ENCODE measurements at places on chromosomes 1 and 21.

DNA sequence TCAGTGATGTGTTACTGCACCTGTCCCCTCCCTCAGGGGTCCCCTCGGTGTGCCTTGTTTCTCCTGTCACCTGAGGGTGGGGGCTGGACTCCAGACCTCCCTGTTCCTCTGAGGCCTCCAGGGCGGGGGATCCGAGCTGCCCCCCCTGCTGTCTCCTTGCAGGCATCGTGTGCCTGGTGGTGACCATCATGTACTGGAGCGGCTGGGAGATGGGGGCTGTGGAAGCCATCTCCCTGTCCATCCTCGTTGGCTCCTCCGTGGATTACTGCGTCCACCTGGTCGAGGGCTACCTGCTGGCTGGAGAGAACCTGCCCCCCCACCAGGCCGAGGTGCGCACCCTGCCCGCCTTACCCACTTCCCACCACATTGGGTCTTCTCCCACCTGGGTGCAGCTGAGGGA is 56.4 kb downstream of the DISP3 start:
- no peak for DNase-seq

- DNase-seq, result no peak
Measured at GRCh38 chr1:11357276-11357675, 84.3 kb downstream of the UBIAD1 start.

DNA sequence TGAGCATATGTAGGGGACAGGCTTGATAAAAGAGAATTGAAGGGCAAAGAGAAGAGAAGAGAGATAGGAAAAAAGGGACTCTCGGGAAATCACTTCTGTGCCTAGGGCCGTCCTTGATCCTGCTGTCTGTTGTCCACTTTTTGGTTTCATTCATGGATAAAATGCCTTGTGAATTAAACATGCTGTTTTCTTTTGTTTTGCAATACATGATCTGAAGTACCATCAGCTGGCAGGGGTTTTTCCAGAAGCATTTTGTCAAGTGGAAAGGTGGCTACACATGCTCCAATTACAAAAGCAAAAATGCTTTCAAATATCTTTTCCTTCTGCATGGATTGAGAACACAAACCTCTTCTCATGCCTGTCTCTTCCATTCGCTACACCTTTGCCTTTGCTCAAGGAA is 361.7 kb downstream of the PDE4B start:
- DNase-seq, result no peak

DNA sequence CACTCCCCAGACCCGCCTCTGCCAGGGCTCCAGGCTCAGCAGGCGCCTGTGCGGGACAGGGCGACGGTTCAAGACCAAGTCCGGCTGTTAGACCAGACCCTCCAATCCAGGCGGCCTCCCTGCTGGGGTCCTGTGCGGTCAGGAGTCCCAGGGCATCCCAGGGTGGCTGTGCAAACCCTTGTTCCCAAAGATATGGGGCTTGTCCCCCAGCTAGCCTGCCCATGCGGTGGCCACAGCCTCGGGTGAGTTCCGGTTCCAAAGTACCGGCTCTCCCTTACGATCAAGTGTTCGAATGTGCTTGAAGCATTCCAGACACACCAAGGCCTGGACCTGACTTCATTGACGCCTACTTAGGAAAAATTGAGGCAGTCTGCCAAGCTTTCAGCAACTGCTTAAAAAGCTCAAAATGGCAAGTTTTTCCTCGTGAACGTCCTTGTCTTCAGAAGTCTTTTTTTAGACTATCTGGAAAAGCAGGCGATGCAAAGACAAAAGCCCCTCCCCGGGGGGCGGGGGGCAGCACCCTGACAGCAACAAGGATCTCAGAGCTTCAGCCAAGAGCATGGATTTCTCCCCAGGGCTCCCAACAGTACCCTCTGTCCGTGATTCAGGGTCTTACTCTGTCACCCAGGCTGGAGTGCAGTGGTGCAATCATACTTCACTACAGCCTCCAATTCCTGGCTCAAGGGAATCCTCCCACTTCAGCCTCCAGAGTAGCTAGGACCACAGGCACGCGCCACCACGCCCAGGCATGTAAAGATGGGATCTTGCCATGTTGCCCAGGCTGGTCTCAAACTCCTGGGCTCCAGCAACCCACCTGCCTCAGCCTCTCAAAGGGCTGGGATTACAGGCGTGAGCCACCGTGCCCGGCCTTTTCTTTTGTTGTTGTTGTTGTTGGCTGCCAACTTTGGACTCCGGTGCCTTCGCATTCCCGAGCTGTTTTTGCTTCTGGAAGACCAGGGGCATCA is 2.3 kb downstream of the FAAP20 start:
- DNase-seq, result peak; percentile 83

DNA sequence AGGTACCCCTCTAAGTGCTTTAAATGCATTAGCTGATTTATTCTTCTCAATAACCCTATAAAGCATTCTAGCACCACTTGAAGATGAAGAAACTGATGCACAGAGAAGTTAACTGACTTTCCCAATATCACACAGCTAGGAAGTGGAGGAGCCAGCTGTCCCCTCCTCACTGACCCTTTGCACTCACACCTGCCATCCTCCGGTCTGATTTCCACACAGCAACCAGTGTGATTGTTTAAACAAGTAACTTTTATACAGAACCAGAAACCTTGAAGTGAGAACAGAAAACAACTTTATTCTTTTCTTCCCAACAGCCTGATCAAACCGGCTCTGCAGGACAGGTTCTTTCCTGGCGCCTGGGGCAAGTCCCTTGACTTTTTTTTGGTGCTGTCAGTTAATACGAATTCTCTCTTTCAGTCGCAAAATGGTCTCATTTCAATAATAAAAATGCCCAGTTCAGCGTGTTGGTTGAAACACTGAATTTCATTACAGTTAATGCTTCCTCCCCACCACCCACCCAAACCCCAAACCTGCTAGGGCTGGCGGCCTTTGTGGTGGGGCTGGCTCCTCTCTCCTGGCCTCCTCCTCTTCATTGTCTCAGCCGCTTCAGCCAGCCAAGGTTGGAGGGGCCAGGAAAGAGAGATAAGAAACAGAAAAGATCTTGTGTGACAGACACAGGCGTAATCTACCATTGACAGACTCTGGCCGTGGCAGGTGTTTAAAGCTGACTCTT is 26.4 kb upstream of the EEIG2 start:
- DNase-seq, result no peak

DNA sequence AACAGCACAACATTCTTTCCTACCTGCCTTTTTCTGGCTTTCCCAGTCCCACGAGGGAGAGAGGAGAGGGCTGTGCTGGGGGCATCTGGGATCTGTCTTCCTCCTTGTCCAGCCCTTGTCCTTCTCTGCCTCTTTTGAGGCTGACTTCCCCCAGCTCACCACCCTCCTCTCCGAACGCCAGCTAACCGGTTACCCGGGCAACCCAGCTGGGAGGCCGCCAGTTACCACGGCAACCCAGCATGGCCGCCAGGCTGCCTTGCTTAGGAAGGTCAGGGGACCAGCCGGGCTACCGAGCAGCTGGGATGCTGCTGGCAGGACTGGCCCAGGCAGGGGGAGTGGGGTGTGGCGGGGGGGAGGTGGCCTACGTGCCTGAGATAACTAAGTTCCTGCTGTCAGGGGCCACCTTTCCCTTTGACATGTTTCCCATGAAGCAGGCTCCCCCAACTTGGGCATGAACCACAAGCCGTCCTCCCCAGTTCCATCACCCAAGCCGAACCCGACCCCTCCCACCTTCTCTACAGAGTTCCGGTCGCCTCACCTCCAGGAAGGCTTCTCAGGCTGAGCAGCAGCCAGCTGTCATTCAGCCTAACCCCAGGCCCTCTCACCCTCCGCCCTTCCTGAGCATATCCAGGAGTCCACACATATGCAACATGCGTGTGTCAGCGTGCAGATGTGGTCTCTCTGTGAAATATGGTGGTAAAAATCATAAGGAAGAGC is 8.7 kb downstream of the PLEKHA6 start:
- DNase-seq, result peak; percentile 61

GRCh38 chr1:233132445-233132844 is 163.1 kb downstream of the PCNX2 start:
- DNase-seq, result no peak

- DNase-seq, result no peak
Measured at GRCh38 chr1:198015309-198015708, 98.1 kb downstream of the LHX9 start.

GRCh38 chr1:54839824-54840223 is 38.7 kb upstream of the TTC22 start:
- DNase-seq, result no peak

Measured in AG10803 (cell line).